ENCODE measurements at places on chromosomes 2 and 18.

- no peak for DNase-seq
Observed at GRCh38 chr2:70987386-70987785, 7.3 kb downstream of the TEX261 start.

DNA sequence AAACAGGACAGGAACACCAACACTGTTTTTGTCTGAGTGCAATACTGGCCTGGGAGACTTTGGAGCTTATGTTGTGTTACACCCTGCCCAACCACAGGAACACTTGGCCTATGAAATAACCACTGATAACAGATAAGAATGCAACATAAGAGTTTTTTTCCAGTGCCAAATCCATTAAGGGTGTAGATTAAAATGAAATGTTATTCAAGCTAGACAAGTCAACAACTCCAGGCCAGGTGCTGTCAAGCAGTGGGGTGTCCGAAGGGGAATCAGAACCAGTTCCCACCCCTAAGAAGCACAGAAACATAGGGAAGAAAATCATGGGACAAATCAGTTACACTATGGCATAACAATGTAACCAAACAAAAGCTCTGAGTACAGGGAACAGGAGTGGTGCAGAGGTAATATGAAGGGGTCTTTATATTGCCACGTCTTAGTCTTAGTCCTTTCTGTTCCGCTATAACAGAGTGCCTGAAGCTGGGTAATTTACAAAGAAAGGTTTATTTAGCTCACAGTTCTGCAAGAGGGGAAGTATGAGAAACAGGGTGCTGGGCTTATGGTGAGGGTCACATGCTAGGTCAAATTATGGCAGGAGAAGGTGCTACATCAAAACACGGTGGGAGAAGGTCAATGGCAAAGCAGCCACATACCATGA lies 3.8 kb downstream of the AFG3L2 start:
- no peak for DNase-seq

GRCh38 chr2:66523377-66523969 lies 88.5 kb downstream of the MEIS1 start:
- no peak for DNase-seq

GRCh38 chr2:25960920-25961319 lies 21.4 kb downstream of the KIF3C start:
- DNase-seq, result no peak

Measured in naive thymus-derived CD4-positive, alpha-beta T cell (primary cell).